Muscle of back (tissue), 13 donors: ENCODE measurements at places on chromosomes 3 and 15.
A peak's percentile ranks its signal among the peaks of the same experiment; 100 is the strongest.

DNA sequence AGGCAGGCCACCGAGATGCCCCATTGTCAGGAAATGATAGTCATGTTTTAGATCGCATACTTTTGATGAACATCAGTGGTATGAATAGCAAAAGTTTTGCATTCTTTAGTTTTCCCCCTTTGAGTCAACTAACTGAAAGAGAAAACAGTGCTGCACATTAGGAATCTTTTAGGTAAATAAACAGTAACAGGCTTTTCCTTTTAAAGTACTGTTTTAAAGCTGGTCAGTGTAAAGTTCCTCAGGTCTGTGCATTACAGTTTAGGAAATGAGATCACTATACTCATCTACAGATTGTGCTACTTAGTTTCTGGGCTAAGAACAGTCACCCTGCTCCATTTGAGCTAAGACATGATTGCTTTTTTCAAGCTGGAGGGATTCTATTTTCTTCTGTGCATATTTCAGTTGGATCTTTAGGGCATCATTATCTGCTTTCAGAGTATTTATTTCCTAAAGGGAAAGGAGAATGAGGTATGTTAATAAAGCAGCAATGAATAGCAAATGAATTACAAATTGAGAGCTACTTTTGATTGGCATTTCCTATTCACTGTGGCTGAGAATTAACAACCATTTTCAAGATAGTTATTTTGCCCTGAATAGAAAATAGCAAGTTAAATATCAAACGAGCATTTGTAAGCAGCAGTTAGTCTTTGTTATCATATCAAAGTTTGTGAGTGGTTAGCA, 36.5 kb downstream of the FAM98B start:
- DNase-seq = no peak

DNA sequence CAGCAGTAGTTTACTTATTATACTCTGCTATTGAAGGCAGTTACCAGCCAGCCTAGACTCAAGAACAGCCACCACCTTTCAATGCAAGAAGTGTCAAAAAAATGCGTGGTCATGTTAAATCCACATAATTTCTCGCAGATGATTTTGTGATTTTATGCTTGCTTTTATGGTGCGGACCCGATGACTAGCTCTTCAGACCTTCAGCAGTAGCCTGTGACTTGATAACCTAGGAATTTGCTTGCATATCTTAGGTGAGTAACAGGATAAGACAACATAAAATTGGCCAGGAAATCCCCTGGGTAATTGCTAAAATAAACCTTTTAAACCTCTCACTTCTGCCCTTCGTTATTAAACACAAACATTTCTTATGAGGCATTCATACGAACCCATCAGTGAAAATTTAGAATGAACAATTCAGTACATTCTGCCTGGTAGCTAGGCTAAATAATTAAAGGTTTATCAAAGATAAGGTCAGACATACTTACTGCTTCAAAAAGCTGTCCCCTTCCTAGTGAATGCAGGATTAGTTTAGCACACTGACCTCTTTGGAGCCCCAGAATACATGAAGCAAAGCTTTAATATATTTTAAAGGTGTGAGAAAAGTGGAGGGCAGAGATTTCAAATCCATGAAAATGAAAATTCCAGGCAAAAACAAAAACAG, 798.8 kb downstream of the OTOL1 start:
- DNase-seq = peak; percentile 92

DNA sequence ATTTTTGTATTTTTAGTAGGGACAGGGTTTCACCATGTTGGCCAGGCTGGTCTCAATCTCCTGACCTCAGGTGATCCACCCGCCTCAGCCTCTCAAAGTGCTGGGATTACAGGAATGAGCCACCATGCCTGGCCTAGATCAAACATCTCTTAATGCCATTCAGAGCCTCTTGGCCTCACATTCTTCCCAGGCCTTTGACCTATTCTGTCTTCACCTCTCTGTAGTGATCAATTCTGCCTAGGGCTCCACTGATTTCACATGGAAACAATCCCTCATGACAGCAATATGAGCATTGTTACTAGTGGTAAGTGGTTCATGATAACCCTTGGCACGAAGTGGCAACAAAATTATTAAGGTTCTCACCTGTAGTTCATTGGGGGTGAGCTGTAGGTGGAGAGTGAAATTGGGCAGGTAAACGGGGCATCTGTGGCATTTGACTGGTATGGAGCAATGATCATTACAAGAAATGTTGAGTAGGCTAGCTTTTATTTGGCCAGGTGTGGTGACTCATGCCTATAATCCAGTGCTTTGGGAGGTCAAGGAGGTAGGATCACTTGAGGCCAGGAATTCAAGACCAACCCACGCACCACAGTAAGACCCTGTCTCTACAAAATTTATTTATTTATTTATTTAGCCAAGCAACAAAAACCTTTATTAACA, 4.8 kb upstream of the ARPIN start:
- no peak for DNase-seq

DNA sequence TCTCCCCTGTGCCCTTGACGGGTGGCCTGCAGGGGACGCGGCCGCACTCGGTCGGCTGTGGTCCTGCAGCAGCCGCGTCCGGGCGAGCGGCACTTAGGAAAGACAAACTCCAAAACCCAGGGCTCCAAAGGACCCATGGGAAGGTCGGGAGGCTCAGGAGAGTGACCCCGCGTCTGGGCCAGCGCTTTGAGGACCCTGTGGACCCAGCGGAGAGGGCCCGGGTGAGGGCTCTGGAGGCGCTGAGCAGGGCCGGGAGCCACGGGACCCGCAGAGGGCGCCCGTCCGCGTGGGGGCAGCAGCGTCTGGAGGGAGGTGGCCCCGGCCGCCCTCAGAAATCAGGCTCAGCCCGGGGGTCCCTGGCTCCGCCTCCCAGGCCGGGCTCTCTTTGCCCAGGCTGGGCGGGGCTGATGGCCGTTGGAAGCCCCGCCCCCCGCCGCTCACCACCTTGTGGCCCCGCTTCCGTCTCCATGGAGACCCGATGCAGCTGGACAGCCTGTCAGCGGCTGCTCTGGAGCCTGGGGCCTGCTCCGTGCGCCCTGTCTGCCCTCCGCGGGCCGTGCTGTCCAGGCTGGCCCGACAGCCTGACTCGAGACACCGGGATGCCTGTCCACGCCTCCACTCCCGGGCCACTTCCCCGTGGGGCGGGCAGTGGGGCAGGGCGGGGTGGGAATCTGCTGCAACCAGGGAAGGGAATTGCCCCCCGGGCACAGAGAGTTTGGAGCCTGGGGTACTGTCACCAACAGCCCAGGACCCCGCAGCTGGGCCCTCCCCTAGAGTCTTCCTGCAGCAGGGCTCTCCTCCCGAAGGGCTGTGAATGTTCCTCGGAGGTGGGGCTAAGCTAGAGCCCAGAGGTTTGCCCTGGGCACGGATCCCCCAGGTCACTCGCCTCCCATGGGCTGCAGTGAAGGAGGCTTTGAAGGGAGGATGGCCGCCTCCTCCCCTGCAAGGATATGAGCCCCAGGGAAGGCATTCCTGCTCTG, 34.8 kb upstream of the RPL32 start:
- DNase-seq = no peak

- DNase-seq = no peak
Measured at GRCh38 chr15:31102039-31102321, 455 bp upstream of the TRPM1 start.
